Stimulated activated CD8-positive, alpha-beta memory T cell treated with anti-CD3 and anti-CD28 coated beads, Interleukin-4, amount 100 ng/mL, for 1 hour (primary cell): ENCODE measurements at places on chromosomes 3 and 15.

DNA sequence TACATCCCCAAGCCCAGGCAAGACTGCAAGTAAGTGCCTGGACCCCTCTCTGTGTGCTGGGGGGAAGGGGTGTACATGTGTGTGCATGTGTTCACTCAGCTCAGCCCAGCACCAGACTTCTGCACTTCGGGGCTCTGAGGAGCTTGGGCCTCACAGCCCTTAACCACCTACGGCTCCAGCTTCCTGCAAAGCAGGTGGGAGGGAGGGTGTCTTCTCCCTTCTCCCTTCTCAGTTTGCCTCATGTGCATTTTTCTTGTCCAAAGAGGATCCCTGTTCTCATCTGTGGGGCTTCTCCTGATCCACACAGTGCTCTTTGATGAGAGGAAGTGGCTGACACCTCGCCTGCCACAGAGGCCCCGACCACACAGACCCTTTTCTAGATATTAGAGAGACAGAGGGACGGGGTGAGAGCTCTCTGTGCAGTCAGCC, 69.3 kb downstream of the MESD start:
- DNase-seq = no peak

- no peak for DNase-seq
These were observed 57.9 kb upstream of the CTXND1 start for GRCh38 chr15:80309769-80310384.

- DNase-seq = no peak
These were observed 82.5 kb downstream of the TOP2B start for GRCh38 chr3:25582242-25582641.

DNA sequence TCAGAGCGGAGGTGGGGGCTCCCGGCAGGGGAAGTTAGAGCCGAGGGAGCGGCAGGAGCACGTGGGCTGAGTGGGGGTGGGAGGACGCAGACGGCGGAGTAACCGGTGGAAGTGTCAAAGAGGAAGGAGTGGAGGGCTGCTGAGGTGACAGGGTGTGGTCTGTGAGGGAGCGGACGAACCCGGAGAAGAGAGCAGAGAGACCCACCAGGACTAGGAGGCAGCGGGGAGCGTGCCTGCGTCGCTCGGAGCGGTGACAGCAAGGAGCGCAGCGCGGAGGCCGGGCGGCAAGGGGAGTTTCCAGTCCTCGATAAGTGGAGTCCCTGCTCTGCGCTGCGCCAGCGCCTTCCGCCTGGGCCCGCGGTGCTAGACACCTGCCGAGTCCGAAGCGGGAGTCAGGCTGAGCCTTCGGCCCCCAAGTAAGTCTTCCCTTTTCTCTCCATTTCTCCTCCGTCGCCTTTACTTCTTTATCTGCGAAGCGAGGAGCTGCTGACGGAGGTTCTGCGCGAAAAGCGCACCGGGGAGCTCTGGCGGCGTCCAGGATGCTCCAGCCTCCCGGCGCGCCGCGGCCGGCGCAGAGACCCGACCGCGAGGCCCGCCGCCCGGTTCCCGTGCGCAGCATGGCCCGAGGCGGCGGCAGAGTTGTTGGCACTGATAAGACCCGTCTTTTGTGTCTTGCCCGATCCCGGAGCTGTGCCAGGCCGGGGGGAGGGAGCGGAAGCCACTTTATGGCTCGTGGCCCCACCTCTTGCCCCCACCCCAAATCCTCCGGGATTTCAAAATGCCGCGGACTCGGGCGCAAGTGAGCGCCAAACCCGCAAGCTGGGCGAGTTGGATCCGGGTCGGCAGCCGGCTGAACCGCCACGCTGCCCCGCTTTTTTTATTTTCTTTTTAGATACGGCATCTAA, 533.0 kb upstream of the SEMA6D start:
- DNase-seq = no peak

DNA sequence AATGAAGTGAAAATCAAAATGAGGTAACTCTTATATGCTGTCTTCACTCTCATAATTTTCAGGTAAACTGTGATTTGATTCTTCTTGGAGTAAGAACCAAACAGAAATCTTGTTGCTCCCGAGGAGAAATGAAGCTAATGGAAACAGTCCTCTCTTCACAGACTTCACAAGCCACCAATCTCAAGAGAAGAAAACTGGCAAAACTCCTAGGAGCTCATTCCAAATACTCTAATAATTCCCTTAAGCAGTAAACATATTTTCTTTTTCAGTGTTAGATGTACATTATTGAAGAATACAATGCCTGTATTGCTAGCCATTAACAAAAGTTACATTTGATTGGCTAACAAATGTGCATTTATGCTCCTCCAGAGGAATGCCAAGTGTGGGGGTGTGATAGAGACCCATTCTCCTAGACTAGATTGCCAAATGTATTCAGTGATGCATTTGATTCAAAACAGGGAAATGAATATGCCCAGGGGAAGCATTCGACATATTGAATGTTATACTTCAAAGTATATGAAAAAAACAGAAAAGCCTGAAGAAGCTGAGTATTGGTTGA, 11.8 kb upstream of the RIOX2 start:
- DNase-seq = no peak

DNA sequence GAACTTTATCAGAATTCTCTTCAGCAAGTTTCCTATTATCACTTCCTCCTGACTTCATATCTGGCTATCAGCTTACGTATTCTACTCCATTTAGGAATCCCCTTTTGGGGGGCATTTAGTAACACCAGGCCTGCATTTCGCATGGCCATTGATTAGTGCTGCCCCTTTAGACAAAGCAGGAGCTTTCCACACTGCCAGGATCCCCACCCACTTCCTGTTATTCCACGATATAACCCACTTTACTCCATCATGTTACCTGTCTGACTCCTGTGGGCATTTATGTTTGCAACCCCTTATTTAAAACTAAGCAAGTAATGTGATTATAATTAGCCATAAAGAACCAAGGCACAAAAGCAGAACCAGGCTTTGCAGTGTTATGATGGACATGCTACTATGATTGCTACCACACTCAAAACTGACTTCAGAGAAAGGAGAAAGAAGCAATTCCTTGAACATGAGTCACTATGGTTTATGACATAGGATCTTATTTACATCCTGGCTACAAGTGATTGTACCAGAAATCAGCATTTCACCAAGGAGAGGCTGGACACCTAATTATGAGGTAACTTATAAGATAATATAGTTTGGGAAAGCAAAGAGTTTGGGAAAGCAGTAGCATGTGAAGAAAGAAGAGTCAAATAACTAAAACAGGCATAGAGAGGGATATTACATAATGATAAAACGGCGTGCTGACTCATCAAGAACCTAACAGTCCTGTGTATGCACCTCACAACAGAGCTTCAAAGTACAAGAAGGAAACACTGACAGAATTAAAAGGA, 96.3 kb downstream of the IGSF11 start:
- no peak for DNase-seq

DNA sequence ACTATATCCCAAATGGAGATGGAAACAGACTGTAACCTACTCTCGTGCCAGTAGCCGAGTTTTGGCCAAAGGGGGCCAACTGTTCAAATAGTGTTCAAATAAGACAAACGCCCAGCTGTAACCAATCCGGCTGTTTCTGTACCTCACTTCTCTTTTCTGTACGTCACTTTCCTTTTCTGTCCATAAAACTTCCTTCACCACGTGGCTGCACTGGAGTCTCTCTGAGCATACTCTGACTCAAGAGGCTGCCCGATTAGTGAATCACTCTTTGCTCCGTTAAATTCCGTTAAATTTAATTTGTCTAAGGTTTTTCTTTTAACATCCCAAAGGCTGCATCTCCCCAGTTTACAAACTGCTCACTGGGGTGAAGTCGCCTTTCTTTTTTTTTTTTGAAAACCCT, 219.2 kb upstream of the P2RY1 start:
- DNase-seq = no peak

DNA sequence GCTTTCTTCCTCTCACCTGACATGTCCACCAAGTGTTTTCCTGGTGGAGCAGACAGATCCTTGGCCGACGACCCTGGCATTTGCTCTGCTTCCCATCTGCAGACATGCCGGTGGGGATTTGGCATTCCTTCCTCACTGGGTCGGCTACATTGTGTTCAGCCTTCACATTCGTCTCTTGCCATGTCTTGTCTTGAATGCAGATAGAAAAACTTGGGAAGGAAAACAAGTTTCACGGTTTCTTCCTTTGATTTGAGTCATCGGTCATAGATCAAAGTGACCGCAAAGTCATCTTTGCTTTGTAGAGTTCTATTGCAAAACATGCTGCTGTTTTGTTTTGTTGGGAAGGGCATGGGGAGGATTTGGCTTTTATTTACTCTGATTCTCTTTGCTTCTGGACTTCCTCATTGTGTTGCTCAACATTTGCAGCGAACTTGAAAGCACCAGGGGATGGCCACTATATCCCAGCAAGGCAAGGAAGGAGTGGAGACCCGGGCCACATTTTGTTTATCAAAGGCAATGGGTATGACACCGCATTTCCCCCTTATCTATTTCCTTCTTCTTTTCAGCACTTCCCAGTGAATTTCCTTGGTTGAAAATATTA, 321.3 kb downstream of the CACNA2D3 start:
- DNase-seq = no peak

DNA sequence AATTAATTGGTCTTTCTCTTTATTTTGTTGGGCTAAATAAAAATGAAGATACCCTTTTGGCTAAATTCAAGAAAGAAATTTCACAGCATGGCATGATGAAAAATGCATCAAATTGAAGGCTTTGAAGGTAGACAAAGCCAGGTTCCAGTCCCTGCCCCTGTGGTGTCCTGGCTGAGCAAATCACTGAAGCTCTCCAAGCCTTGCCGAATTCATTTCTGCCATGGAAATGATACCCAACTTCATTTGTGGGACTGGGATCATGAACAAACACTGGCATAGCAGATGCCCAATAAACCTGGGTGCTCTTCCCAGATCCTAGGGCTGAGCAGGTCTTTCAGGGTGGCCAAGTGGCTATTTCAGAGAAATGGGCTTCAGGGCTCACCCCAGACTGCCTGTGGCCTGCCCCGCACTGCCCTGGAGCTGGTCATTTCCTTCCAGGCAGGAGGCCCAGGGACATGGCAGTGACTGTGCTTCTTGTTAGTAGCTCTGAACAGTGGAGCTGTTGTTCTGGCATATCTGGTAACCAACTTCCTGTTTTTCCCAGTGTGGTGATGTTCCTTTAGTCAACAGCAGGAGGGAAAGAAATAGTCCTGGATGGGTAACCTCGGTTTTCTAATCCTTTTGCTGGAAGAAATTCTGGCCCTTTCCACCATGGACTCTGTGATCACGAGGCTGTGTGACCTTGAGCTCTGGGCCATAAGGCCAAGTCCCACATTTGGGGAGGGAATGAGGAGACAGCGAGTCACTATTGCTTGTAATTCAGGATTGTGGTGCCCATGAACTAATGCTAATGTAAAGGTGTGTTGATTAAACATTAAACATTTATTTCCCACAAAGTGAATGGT, 47.6 kb downstream of the CTDSPL start:
- DNase-seq = no peak

GRCh38 chr15:65231306-65231705, 20.0 kb upstream of the CILP start:
- no peak for DNase-seq

GRCh38 chr15:86062646-86063243, 16.9 kb upstream of the AGBL1 start:
- DNase-seq = no peak
